ENCODE measurements at places on chromosomes 2 and 18.

DNA sequence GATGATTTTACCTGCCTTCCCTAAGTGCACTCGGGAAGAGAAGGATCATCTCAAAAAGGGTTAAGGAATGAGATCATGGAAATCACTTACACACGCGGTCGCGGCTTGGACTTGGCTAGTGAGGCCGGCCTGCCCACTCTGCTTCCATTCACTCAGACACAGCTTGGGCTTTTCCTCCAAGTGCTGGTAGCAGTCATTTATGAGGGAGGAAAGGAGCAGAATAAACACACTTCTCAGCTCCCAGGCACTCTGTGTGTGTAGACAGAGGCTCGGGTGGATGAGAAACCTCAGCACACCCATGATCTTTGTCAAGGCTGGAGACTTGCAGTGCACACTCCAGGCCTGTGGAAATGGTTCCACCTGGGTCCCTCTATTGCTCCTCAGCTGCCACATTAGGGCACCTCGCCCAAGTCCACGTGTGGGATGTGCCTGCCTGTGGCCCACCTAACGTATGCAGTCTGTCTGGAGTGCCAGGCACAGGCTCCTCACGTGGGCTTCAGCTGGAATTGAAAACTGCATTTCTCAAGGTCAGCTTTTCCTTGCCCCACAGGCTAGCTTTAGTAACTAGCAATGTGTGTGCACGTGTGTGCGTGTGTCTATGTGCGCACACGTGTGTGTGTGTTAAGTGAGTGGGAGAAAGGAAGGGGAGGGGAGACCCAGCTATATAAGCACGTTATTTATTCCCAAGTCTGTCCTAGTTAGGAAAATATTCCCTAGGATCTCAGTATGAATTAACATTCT, 288.4 kb downstream of the SOX11 start:
- peak; percentile 39 for DNase-seq

GRCh38 chr2:174184504-174184903, 63.8 kb downstream of the OLA1 start:
- DNase-seq: no peak

DNA sequence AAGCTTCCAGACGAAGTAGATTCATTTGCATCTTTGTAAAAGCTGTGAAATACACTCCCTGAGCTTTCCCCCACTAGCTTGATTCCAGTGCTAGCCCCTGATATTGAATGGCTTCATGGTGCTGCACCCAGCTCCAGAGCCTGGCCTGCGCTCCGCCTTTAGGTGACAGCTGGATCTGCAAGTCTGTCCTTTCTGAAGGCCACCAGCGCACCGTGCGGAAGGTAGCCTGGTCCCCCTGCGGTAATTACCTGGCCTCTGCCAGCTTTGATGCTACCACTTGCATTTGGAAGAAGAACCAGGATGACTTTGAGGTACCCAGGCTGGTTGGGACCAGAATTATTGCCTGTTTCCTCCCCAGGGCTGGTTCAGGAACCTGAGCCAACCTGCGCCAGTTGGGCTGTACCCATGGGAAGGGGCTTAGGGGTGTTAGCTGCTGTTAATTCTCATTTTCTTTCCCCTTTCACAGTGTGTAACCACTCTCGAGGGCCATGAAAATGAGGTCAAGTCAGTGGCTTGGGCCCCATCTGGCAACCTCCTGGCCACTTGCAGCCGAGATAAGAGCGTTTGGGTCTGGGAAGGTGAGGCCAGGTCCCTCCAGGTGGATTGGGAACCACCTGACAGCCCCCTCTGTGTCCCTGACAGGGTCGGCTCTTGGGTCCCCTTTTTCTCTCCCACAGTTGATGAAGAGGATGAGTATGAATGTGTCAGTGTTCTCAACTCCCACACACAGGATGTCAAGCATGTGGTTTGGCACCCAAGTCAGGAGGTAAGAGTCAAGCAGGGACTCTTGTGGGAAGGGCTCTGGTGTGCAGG, 1.3 kb downstream of the CIAO1 start:
- DNase-seq: peak; percentile 68

GRCh38 chr2:36564377-36564930, 33.5 kb downstream of the FEZ2 start:
- DNase-seq: no peak

DNA sequence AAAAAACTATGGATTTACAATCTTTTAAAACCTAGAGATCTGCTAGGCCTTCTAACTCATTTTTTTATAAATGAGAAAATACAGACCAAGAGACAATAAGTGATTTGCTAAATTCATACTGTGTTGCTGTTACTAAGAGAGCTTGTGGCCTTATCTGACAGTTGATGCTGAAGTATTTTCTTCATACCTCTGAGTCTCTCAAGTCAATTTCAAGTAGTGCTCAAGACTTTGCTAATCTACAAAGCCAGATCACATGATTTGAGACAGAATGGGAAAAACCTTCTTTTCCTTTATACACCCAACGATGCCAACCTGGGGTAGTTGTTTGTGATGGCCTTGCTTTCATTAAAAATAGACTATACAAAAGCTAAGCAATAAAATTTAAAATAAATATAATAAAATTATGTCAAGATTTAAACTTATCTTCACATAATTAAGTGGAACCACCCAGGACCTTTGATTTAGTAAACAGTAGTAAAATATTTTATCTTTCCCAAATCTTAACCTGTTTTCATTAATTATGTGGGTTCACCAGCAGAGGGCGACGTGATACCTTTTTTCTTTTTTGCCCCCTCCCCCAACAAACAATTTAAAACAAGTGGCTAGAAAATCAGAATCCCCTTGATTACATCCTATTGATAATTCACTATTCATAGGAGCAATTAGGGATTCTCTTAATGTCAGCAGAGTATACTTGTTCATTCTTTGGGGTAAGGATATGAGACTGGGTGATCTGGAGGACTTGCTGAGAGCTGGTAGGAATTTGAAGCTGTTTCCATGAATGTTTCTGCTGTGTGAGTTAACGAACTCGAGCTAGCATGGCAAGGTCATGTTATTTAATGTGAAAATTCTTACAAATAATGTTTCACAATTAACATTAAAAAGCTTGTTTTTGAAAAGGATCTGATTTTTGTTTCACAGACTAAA, 49.6 kb upstream of the SLC5A7 start:
- DNase-seq: no peak

DNA sequence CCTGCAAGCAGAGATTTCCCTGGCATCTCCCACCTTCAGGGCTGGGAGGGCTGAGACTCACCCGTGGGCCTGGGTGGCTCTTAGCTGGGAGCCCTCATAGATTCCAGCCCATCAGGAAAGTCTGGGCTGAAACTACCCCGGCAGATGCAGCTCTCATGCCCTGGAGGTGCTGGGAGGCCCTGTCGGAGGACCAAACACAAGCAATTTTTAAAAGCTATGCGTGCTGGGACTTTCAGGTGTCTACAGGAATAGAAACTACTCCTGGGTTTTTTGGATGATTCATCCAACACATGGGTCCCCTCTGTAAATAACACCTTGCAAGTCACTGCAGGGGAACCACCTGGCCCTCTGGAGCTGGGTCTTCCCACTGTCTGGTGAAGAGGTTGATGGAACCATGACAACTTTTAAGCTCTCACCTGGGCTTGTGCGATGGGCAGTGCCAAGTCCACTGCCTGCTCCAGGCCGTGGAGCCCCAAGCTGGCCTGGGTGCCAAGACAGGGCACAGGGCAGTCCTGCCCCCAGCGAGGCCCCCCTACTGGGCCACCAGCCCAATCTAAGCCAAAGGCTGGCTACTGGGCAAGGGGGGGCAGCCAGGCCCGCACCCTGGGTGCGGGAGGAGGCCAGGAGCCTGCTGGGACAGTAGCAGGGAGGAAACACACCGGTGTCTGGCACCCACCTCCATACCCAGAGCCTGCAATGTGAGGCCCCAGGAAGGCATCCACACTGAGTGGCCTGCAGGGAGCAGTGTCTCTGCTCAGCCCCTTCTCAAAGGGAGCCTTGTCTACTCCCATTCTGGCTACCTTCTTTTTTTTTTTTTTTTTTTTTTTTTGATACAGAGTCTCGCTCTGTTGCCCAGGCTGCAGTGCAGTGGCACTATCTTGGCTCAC, 1.1 kb upstream of the GPR55 start:
- DNase-seq: no peak

DNA sequence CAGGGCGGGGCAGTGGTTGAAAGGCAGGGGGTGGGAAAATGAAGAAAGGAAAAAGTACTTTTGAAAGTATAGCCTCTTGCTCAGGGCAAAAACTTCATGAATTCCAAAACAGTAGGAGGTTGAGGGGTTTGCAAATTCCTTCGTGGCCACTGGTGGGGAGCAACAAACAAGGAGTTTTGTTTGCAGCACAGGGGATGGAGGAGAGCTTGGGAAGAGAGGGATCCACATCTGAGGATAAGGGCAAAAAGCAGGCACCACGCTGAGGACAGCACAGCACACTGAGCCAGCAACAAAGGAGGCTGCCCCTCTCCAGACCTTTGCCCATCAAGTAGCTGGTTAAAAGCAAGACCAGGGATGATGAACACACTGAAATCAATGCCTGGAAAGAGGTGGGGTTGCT, 148.9 kb downstream of the TCF4 start:
- DNase-seq: no peak

GRCh38 chr18:49050452-49050851, 99.7 kb upstream of the SMAD7 start:
- no peak for DNase-seq

GRCh38 chr2:8681786-8682692, at the start of gene ID2:
Gene ID2, plus strand, starts transcription at chr2:8682056. Its CDS starts 110 bp downstream, at chr2:8682166.
- DNase-seq: peak; percentile 100

- no peak for DNase-seq
Observed at GRCh38 chr2:241189093-241189855, 797 bp downstream of the ANO7 start.

- no peak for DNase-seq
Observed at GRCh38 chr18:41343808-41344207, 611.2 kb upstream of the PIK3C3 start.

DNA sequence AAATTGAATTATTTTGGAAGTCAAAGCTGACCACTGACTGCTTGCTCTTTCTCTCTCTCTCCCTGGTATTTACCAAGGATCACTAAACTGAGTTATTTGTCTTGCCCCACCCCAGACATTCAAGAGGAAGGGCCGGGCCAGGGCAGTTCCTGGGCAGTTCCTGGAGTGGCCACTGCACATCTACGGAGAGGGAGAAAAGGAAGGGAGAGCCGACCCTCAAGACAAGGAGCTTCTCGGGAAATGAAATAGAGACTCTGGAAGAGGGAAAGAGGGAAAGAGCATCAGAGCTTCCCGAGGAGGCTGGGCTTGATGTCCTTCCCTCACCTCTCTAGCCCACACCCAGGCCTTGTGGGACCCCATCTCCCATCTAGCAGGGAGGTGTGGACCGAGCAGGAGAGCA, 83.1 kb downstream of the SEPTIN10 start:
- DNase-seq: no peak

- DNase-seq: no peak
Observed at GRCh38 chr2:32572737-32573136, 55.1 kb upstream of the TTC27 start.

DNA sequence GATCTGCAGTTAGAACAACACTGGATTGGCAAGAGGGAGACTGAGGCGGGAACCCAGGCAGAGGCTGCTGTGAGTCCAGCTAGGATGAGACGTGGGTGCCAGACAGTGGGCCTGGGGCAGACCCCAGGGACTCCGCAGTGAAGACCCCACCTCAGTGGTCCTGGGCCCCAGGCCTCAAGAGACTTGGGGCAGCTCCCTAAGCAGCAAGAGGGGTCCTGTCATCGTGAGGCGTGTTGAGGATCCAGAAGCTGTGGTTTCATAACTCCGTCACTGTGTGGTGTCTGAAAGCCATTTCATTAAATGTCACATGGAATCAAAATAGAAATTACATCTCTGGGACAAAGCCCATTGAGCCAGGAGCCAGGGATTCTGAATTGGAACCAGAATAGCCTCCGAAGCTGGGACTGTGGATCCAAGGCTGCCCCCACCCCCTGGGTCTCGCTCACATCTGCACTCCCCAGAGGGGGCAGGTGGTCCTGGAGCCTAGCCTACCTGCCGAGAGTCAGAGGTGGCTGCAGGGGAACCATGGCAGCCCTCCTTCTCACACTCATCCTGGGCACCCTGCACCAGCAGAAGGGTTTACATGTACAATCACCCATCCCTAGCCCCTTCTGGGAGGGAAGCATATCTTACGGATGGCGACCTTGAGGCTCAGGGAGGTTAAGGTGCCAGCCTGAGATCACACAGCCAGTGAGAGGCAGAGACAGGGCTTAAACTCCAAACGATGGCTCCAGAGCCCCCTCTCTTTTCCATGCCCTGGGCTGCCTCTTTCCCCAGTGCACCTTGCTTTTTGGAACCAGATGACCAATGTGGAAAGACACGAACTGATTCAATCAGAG, 23.2 kb downstream of the RRM2 start:
- DNase-seq: no peak

DNA sequence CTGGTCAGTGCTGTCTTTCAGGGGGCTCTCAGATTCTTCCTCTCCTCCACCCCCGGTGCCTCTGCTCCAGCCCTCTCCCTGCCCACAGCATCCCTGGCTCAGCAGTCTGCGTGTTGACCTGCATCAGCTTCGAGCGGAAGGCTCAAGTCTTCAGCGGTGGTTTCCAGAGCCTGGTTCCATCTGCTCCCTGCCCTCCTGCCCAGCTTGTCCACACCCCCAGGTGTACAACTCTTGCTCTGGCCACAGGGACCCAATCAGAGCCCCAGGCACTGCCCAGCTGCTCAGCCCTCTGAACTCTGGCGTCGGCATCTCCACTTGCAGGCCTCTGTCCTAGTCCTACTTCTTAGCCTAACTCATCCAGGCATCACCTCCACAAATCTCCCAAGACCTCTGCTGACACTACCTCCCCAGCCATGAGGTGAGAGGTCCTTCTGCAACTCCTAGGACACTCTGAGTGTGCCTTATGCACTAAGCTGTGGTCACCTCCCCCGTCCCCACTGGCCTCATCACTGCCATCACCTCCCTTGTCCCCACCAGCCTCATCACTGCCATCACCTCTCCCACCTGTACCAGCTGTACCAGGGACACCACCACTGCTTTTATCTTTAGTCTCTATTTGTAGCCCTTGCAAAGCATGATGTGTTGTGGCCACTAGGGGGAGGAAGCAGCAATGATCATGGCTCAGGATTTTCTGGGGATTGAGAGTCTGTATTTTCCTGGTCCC, 60.9 kb downstream of the EDAR start:
- DNase-seq: peak; percentile 79

- no peak for DNase-seq
Observed at GRCh38 chr2:109212836-109213563, 84.0 kb downstream of the SH3RF3 start.

- DNase-seq: no peak
Observed at GRCh38 chr2:212938144-212938793, 213.1 kb downstream of the IKZF2 start.

- no peak for DNase-seq
Observed at GRCh38 chr18:63150942-63151421, 168.6 kb downstream of the BCL2 start.

DNA sequence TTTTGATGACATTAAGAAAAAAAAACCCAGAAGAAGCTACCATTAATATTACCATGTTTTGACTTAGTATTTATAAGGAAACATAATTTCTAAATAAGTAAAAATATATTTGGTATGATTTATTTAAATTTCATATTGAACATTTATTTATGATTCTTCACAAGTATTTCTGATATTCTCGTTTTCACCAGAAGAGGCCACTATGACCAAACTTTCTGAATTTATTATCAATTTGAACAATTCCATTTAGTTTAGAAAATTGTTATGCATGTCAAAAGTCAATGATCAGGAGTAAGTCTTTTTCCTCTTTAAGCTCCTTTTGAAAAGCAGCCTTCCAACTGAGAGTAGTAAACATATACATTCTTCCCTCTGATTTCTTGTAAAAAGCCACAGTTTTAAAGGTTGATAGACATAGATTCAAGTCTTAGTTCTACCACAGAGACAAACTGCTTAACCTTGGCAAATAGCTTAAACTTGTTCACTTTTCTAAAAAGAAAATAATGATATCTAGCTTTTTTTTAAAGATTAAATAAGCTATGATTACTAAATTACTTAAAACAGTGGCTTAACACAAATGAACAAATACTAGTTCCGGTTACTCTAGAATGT, 329.9 kb downstream of the TRIB2 start:
- no peak for DNase-seq

All from stomach (tissue), 19 donors.